Neural cell (in vitro differentiated cells): ENCODE measurements at places on chromosomes 5 and 9. TPM values are rescaled to one million over a fixed set of nuclear protein-coding genes. Genes with fewer than 3 reads are reported as not detected.

The FGF1 gene
- not detected in 2 replicates for polyA plus RNA-seq

The COMMD10 gene
- polyA plus RNA-seq: 19.8 and 23.1 TPM in 2 replicates

The SAXO1 gene
- polyA plus RNA-seq: not detected in 2 replicates

The OR13C8 gene
- polyA plus RNA-seq: not detected in 2 replicates

The TMOD1 gene
- 0.17 and 0.22 TPM in 2 replicates for polyA plus RNA-seq

The STPG3 gene
- polyA plus RNA-seq: not detected in 2 replicates

The ARSI gene
- polyA plus RNA-seq: not detected in 2 replicates

The STK32A gene
- polyA plus RNA-seq: 22.4 and 23.1 TPM in 2 replicates

The PCDH12 gene
- not detected in 2 replicates for polyA plus RNA-seq

The MORN5 gene
- polyA plus RNA-seq: 1.1 TPM in 1 of 2 replicates, not detected in the other

The CARTPT gene
- 0.71 TPM in 1 of 2 replicates, not detected in the other for polyA plus RNA-seq

The PRUNE2 gene
- polyA plus RNA-seq: 9.7 TPM in 2 replicates

The TPPP gene
- 9.9 and 14.3 TPM in 2 replicates for polyA plus RNA-seq

The PTGER4 gene
- 6.2 and 12.0 TPM in 2 replicates for polyA plus RNA-seq

The LPAR1 gene
- 0.32 and 0.54 TPM in 2 replicates for polyA plus RNA-seq

The PLAC8L1 gene
- polyA plus RNA-seq: 0.93 and 1.2 TPM in 2 replicates

The PCDHA1 gene
- polyA plus RNA-seq: 0.28 TPM in 1 of 2 replicates, not detected in the other

The CCDC183 gene
- 5.5 and 8.8 TPM in 2 replicates for polyA plus RNA-seq

The FGFR4 gene
- 10.3 and 14.8 TPM in 2 replicates for polyA plus RNA-seq

The GRIA1 gene
- polyA plus RNA-seq: 59.6 and 68.9 TPM in 2 replicates

The PRRC1 gene
- polyA plus RNA-seq: 32.8 and 36.3 TPM in 2 replicates

The RIMOC1 gene
- 18.5 and 18.7 TPM in 2 replicates for polyA plus RNA-seq

The EMB gene
- polyA plus RNA-seq: 9.1 and 10.8 TPM in 2 replicates

The TRIM7 gene
- polyA plus RNA-seq: 1.4 and 2.1 TPM in 2 replicates

The HAVCR2 gene
- polyA plus RNA-seq: 0.66 and 1.1 TPM in 2 replicates

The SPOCK1 gene
- 30.9 and 33.6 TPM in 2 replicates for polyA plus RNA-seq

The ABCA1 gene
- polyA plus RNA-seq: 5.1 and 5.2 TPM in 2 replicates

The C5 gene
- 1.5 and 3.8 TPM in 2 replicates for polyA plus RNA-seq

The EIF4E1B gene
- 0.82 TPM in 1 of 2 replicates, not detected in the other for polyA plus RNA-seq

The BTNL8 gene
- polyA plus RNA-seq: not detected in 2 replicates

The SLC6A19 gene
- not detected in 2 replicates for polyA plus RNA-seq

The GDA gene
- 0.26 and 0.52 TPM in 2 replicates for polyA plus RNA-seq

The DNAJA1 gene
- 470 and 547 TPM in 2 replicates for polyA plus RNA-seq

The PCDHGB7 gene
- 4.7 and 5.1 TPM in 2 replicates for polyA plus RNA-seq

The PLEKHG4B gene
- polyA plus RNA-seq: 0.32 and 0.78 TPM in 2 replicates

The PRKACG gene
- not detected in 2 replicates for polyA plus RNA-seq

The OGN gene
- 0.12 TPM in 1 of 2 replicates, not detected in the other for polyA plus RNA-seq

The SPATA31D1 gene
- polyA plus RNA-seq: not detected in 2 replicates

The KCNMB1 gene
- not detected in 2 replicates for polyA plus RNA-seq

The GPX8 gene
- 0.20 and 1.2 TPM in 2 replicates for polyA plus RNA-seq

The SLC4A9 gene
- polyA plus RNA-seq: not detected in 2 replicates

The CEP78 gene
- polyA plus RNA-seq: 57.8 and 64.9 TPM in 2 replicates

The G3BP1 gene
- 41.5 and 65.5 TPM in 2 replicates for polyA plus RNA-seq

The CER1 gene
- polyA plus RNA-seq: not detected in 2 replicates

The SHOC1 gene
- not detected in 2 replicates for polyA plus RNA-seq
